ENCODE measurements at places on chromosomes 1 and 21. TPM values are rescaled to one million over a fixed set of nuclear protein-coding genes. Genes with fewer than 3 reads are reported as not detected.

Gene LRRC7
- 2.2 TPM for total RNA-seq

Gene PPP1R15B
- total RNA-seq, result 46.2 TPM

Gene TFF2
- not detected for total RNA-seq

Gene NBPF4
- not detected for total RNA-seq

Gene CRYAA
- not detected for total RNA-seq

Gene ARHGAP30
- total RNA-seq, result not detected

Gene ATP6V1G3
- 1.5 TPM for total RNA-seq

Gene KCNQ4
- total RNA-seq, result 0.22 TPM

Gene CELA3B
- total RNA-seq, result not detected

Gene SLC9C2
- 0.54 TPM for total RNA-seq

Gene CCDC190
- total RNA-seq, result not detected

Gene KRTAP12-2
- 1.2 TPM for total RNA-seq

Gene BCL2L15
- total RNA-seq, result not detected

Gene SEMA4A
- 10.3 TPM for total RNA-seq

Gene WNT4
- total RNA-seq, result not detected

Gene CD53
- total RNA-seq, result not detected

Gene ETNK2
- total RNA-seq, result 24.4 TPM

Gene IRF6
- 20.9 TPM for total RNA-seq

Gene ZNF683
- total RNA-seq, result not detected
